ENCODE measurements at places on chromosomes 5 and 9.

- no peak for DNase-seq
These were observed 8.2 kb downstream of the ACSL6 start for GRCh38 chr5:132003170-132003744.

GRCh38 chr5:151696470-151697061, 9.9 kb upstream of the SPARC start:
- DNase-seq, result no peak

- DNase-seq, result no peak
These were observed 27.0 kb downstream of the CDKN2A start for GRCh38 chr9:21967169-21967568.

DNA sequence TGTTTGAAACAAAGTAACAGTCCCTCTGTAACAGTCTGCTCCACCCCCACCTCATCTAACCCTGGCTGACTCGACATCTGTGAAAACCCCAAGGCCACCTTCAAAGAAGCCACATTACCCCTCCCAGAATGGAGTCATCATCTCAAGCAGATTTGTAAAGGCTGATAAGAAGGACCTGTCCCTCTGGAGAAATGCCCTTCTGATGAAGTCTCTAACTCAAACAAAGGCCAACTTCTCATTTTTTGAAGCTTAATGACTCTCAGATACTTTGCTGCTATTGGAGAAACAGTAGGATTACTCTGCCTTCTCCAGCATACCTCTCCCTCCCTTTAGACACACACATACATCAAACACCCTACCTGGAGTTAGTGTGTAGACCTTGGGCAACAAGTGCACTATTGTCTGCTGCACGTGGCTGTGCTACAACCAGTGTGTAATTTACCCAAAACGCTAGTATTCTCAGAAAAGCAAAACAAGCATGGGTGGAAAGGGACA, 5.3 kb upstream of the SUSD1 start:
- DNase-seq, result peak; percentile 53

DNA sequence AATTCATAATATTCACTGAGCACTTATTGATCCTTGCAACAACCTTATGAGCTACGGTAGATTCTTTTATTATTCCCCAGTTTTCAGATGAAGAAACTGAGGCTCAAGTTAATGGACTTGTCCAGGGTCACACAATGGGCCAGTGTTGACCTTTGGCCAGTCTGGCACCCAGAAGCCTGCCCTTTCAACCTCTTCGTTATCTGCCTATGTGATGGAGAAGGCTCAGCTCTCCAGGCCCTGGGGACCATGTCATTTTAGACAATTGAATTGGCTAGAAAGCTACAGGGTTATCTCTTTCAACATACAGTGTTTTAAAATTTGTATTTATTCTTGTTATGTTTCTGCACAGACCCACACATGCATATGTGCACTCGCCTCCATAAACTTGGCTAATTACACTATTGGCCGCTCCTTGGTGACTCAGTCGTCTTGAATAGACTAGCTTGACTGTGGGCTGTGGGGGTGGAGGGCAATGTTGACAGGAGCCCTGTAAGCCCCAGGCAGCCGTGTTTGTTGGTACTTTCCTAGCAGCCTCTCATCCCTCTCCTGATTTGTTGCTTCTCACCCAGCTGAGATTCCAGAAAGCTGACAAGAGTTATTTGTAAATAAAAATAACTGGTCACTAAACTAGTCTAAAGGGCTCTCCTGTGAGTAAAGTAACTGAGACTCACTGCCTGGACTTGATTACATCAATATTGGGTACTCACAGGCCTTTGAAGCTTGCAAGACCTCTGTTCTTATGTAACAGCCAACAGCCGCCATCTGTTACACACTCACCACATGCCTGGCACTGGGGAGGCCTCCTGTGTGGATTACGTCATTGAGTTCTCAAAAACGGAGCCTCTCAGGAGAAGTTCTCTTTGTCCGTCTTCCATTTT, 8.5 kb upstream of the ANGPTL2 start:
- no peak for DNase-seq
